ENCODE measurements at places on chromosomes 13 and 19.

DNA sequence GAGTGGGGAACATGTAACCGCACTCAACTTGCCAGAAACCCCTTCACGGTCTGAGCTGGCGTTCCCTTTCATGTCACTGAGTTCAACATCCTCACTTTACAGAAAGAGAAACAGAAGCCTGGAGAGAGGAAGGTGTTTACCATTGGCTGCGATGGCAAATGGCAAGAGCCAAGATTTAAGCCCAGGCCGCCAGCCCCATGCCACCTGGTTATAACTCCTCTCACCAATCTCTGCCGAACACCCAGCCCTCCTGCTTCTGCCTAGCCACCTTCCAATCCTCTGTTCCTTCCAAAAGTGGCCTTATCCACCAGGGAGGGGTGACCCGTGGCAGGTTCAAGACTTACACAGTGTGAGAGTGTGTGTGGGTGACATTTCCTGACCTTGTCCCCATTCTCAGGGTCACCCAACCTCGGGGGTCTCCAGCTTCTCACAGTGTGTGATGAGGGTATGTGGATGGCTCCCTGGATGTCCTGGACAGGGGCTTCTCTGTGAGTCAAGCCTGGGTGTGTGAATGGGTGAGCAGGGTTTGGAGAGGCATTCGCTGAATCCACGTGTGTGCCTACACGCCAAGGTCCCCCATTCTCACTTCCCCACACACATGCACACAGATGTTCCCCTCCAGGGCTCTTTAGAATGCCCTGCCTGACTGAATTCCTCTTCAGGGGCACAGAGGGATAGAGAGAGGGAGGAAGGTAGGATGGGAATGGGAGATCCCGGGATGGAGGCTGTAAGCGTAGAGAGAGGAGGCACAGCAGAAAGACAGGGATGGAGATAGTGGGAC is 1.2 kb downstream of the CADM4 start:
- no peak for DNase-seq
- H3K27ac ChIP-seq: no peak overlapping the region
- no peaks in the 10 kb centered on the region for H3K4me1 ChIP-seq
- no peaks in the 10 kb centered on the region for H3K36me3 ChIP-seq
- H3K27me3 ChIP-seq: peaks cover 5% of the 10 kb centered on the region

GRCh38 chr13:59088716-59089115 is 1075.0 kb downstream of the DIAPH3 start:
- H3K36me3 ChIP-seq: no peaks in the 10 kb centered on the region
- H3K27ac ChIP-seq: no peak overlapping the region
- no peaks in the 10 kb centered on the region for H3K27me3 ChIP-seq
- H3K4me1 ChIP-seq: no peaks in the 10 kb centered on the region
- no peak overlapping the region for H3K4me3 ChIP-seq
- DNase-seq: no peak

DNA sequence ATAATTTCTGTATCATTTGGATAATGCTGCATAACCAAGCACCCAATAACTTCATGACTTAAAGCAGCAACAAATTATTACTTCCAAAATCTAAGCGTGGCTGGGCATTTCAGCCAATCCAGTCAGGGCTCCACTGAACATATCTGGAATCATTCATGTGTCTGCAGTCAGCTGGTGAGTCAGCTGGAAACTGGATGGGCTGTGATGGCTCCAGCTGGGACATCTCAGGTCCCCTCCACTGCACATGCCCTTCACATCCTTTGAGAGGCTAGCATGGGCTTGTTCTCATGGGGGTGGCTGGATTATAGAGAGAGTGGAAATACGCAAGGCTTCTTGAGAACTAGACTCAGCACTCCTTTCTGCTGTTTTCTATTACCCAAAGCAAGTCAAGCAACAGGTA is 961.9 kb downstream of the DIAPH3 start:
- DNase-seq: no peak
- no peak overlapping the region for H3K4me3 ChIP-seq
- H3K36me3 ChIP-seq: no peaks in the 10 kb centered on the region
- no peak overlapping the region for H3K27ac ChIP-seq
- no peaks in the 10 kb centered on the region for H3K4me1 ChIP-seq

GRCh38 chr19:47187797-47188196 is 43.2 kb downstream of the BBC3 start:
- H3K4me1 ChIP-seq: no peaks in the 10 kb centered on the region
- H3K36me3 ChIP-seq: peaks cover 24% of the 10 kb centered on the region
- no peak for DNase-seq
- H3K4me3 ChIP-seq: no peak overlapping the region
- no peak overlapping the region for H3K27ac ChIP-seq

DNA sequence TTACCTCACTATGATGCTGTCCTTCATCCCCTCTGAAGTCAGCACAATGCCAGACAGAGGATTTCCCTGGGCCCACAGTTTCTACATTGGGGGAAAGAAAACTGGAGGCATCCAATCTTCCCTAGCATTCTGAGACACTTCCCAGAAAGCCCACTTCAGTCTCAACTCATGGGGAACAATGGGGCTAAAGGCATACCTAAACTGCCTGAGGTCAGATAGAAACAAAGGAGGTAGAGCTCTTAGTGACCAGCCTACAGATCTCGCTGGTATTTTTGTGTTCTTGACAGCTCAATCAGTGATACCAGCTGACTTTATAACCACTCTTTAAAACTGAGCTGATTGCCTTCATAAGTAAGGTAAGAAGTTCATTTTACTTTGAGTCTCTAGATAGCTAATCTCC is 881.0 kb upstream of the GPC6 start:
- H3K4me3 ChIP-seq: no peak overlapping the region
- no peaks in the 10 kb centered on the region for H3K4me1 ChIP-seq
- H3K27me3 ChIP-seq: no peaks in the 10 kb centered on the region
- no peaks in the 10 kb centered on the region for H3K36me3 ChIP-seq

GRCh38 chr13:91078093-91078679 is 269.3 kb upstream of the MIR17HG start:
- H3K36me3 ChIP-seq: no peaks in the 10 kb centered on the region
- H3K27ac ChIP-seq: no peak overlapping the region
- no peaks in the 10 kb centered on the region for H3K27me3 ChIP-seq
- DNase-seq: peak; percentile 47

GRCh38 chr13:48723168-48723567 is 69.4 kb downstream of the CYSLTR2 start:
- no peaks in the 10 kb centered on the region for H3K27me3 ChIP-seq
- H3K27ac ChIP-seq: no peak overlapping the region
- no peaks in the 10 kb centered on the region for H3K36me3 ChIP-seq
- no peak overlapping the region for H3K4me3 ChIP-seq
- no peak for DNase-seq
- H3K4me1 ChIP-seq: no peaks in the 10 kb centered on the region

GRCh38 chr13:49953560-49953959 is 17.4 kb upstream of the SPRYD7 start:
- DNase-seq: no peak
- H3K27me3 ChIP-seq: no peaks in the 10 kb centered on the region
- no peaks in the 10 kb centered on the region for H3K36me3 ChIP-seq
- H3K4me3 ChIP-seq: no peak overlapping the region
- no peaks in the 10 kb centered on the region for H3K4me1 ChIP-seq
- no peak overlapping the region for H3K27ac ChIP-seq

DNA sequence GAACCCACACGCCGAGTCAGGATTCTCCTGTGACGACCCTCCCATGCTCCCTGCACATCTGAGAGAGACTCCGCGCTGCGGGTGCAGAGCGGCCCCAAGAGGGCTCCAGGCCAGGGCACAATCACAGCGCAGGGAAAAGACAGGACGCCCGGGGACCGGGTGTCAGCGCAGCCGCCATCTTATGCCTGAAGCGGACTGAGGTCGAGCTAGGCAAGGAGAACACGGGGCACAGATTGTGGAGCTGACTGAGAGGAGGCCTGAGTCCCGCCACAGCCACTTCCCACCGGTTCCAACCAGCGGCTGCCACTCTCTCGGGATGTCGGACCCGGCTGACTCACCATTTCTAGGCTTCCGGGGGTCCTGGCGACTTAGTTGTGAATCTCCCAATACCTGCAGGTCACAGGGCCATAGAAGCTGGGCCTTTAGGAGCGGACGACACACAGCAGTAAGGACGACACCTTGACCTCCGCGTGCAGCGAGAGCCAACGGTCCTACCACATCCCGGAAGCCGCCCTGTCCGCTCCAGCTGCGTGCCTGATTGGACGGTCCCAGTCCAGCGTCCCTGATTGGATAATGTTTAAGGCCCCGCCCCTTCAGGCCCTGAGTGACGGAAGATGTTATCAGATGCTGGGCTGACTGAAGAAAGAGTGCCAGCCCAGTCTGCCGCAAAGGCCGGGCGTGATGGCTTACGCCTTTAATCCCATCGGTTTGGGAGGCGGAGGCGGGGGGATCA is at the start of gene ZNF728:
Gene ZNF728, minus strand, starts transcription at position 487 of the 733 bp plus-strand sequence. Its CDS starts 146 bp downstream, at position 341.
- H3K27me3 ChIP-seq: no peaks in the 10 kb centered on the region
- H3K27ac ChIP-seq: no peak within 1 kb of the TSS
- peak; percentile 1 for DNase-seq

- no peaks in the 10 kb centered on the region for H3K4me1 ChIP-seq
- H3K36me3 ChIP-seq: no peaks in the 10 kb centered on the region
- no peak overlapping the region for H3K4me3 ChIP-seq
- no peak for DNase-seq
- no peak overlapping the region for H3K27ac ChIP-seq
Measured at GRCh38 chr19:55820037-55820436, 11.8 kb downstream of the NLRP11 start.

DNA sequence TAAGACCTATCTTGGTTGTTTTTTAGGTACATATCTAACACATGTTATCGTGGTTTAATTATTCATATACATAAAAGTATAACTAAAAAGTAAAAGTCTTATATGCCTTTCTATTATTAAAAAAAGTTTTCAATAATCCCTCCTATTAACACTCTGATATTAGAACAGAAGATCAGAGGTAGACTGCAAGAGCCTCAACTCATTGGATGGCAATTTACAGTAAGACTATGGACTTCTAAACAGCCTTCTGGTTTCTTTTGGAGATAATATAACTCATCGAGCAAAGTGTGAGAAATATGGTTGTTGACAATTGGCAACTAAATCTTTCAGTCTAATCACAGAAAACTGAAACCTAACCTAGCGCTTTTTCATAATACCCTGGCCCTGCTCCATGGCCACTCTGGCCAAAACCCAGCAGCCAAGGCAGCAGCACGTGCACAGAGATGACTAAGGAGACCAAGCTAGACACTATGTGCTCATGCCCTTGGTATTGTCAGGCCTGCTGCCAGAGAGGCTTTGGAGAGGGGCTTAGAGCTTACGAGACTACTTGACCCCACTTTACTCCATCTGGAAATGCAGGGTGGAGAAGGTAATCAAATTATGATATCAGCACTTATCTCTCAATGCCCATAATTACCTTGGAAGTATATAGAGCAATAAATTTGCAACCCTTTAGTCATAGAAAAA is 40.6 kb upstream of the EEF1AKMT1 start:
- no peak overlapping the region for H3K27ac ChIP-seq
- H3K4me1 ChIP-seq: no peaks in the 10 kb centered on the region
- peaks cover 18% of the 10 kb centered on the region for H3K36me3 ChIP-seq

All from common myeloid progenitor, CD34-positive (primary cell).